ENCODE measurements at places on chromosomes 12 and 14. TPM values are rescaled to one million over a fixed set of nuclear protein-coding genes. Genes with fewer than 3 reads are reported as not detected.

DNA sequence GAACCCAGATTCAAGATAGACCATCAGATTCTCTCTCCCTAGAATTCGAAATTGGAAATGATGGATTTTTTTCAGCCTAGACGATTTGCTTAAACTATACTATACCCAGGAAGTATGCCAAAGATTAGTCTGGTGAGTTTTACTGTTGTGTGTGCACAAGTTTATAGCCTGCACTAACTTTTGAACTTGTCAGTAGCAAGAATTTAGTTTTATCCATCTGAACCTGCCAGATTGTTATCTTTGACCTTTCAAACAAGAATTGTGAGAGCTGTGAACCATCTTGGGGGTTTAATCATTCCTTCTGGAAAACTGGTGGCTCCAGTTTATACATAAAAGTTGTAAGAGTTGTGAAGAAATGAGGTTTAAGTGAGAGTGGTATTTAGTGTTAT lies 243.5 kb upstream of the DAAM1 start:
- no peak for DNase-seq

- no peak for DNase-seq
Observed at GRCh38 chr12:79563021-79563740, 127.6 kb downstream of the PAWR start.

GRCh38 chr12:13509740-13510139 lies 313.2 kb downstream of the EMP1 start:
- DNase-seq: no peak

- no peak for DNase-seq
Observed at GRCh38 chr12:54437697-54438096, 18.6 kb upstream of the ITGA5 start.

DNA sequence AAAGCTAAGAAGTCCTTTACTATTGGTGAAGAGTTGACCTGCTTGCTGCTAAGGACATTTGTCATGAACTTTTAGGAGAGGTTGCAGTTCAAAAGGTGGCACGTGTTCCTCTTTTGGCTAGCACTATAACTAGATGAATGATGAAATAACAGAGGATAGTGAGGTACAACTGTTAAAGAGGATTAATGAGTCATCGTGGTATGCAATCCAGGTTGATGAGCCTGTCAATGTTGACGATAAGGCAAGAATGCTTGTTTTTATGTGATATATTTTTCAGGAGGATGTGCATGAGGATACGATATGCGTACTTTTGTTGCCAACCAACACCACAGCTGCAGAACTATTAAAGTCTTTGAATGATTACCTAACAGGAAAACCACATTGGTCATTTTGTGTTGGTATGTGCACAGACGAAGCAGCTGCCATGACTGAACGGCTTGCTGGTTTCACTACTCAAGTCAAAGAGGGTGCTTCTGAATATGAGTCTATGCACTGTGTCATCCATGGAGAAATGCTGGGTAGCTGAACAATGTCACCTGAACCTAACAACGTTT lies 10.6 kb downstream of the CEP128 start:
- no peak for DNase-seq

Gene LMNTD1
- not detected for total RNA-seq

- DNase-seq: no peak
Observed at GRCh38 chr14:96086574-96087077, 47.5 kb downstream of the C14orf132 start.

DNA sequence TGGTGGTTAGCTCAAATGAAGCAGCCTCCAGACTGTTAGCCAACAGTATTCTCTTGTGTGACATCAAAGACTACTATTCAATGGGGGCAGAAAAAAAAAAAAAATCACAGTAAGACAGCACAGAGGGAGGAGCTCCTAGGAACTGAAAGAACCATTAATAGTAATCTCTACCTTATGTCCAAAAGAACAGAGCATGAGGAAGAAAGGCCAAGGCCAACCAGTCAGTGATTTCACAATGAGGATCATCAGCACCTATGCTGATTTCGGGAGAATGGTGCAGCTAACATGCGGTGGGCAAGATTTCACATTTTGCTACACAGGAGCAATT lies 66.3 kb upstream of the SOX5 start:
- DNase-seq: no peak

DNA sequence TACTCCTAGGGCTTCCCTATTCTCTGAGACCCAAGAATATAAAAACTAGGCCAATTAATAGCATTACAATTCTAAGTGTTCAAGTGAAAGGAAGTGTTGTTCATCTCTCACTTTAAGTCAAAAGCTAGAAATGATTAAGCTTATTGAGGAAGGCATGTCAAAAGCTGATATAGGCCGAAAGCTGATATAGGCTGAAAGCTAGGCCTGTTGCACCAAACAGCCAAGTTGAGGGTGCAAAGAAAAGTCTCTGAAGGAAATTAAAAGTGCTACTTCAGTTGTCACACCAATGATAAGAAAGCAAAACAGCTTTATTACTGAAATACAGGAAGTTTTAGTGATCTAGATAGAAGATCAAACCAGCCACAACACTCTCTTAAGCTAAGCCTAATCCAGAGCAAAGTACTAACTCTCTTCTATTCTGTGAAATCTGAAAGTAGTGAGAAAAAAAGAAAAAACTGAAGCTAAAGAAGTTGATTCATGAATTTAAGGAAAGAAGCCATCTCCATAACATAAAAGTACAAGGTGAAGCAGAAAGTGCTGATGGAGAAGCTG lies 68.9 kb downstream of the SLC6A15 start:
- no peak for DNase-seq

- no peak for DNase-seq
Observed at GRCh38 chr14:97353102-97353501, 555.9 kb downstream of the VRK1 start.

Gene CHGA
- not detected for total RNA-seq

DNA sequence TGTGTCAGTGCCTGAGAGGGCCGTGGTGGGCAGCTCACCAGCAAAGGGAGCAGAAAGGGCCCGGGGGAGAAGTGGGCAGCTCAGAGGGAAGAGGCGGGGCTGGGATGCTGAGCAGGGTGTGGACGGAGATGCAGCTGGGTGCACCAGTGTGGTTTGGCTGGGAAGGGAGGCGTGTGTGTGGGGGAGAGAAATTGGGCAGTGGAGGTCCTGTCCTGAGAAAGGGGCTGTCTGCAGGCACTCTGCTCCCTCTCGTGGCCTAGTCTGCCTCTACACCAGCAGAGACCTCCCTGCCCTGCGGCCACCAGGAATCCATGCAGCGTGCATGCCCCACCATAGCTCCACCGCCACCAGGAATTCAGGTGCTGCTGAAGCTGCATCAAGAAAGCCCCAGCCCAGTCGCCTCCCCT lies 6.4 kb downstream of the TMEM121 start:
- no peak for DNase-seq

Gene CLEC2D
- total RNA-seq: 6.9 TPM

Gene ASCL4
- not detected for total RNA-seq

DNA sequence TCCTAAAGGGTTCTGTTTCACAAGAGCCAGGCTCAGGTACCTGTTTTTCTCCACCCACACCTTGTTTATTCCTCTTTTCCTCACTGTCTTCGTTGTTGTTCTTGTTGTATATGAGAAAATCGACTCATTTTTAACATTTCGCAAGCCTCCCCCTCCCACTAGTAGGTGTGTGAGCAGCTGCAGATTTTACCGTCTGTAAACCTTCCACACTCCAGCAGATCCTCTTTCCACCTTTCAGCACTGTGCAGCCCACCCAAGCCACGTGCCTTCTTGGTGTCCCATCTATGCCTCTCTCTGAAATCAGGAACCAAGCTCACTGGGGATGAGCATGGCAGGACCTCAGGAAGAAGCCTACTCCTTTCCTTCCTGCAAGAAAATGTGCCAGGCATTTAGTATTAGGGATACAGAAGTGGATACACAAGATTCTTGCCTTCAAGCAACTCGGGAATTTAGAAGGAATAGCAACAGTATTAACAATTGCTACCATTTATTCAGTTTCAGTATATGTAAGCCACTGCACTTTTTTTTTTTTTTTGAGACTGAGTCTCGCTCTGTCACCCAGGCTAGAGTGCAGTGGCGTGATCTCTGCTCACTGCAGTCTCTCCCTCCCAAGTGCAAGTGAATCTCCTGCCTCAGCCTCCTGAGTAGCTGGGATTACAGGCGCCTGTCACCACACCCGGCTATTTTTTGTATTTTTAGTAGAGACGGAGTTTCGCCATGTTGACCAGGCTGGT lies 113.6 kb downstream of the CHST11 start:
- DNase-seq: no peak

- DNase-seq: no peak
Observed at GRCh38 chr14:92990456-92991430, 67.8 kb downstream of the CHGA start.

DNA sequence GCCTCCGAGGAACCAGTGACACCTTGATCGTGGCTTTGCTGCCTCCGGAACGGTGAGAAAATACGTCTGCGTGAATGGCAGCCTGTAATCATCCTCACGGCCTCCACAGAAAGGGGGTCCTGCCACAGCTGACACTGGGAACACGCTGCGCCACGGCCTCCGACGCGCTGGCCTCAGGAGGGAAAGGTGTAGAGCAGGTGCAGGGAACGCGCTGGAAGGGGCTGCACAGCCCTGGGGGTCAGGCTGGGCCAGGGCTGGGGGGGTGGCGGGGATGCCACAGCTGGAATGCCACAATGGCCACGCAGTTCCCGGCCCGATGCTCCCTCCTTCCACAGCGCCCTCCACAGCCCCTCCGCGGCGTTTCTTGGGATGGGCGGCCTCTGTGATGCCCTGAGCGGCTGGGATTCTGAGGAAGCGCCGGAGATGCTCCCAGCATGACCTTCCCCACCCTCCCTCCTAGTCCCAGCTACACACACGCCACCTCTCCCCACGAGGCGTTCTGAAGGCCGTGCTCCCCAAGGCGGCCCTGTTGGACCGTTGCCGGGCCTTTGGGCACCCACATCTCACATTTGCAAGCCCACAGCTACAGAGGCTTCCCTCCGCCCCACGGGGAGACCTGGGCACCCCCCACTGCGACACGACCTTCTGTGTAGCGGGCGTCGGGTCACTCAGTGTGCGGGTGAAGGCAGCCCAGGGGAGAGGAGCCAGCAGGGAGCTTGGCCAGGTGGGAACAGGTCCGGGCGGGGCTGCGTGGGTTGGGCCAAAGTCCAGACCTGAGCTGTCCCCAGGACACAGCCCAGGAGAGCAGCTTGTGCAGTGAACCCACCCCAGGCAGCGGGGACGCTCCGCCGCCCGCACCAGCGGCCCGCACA lies 31.8 kb upstream of the GALNT9 start:
- DNase-seq: no peak

DNA sequence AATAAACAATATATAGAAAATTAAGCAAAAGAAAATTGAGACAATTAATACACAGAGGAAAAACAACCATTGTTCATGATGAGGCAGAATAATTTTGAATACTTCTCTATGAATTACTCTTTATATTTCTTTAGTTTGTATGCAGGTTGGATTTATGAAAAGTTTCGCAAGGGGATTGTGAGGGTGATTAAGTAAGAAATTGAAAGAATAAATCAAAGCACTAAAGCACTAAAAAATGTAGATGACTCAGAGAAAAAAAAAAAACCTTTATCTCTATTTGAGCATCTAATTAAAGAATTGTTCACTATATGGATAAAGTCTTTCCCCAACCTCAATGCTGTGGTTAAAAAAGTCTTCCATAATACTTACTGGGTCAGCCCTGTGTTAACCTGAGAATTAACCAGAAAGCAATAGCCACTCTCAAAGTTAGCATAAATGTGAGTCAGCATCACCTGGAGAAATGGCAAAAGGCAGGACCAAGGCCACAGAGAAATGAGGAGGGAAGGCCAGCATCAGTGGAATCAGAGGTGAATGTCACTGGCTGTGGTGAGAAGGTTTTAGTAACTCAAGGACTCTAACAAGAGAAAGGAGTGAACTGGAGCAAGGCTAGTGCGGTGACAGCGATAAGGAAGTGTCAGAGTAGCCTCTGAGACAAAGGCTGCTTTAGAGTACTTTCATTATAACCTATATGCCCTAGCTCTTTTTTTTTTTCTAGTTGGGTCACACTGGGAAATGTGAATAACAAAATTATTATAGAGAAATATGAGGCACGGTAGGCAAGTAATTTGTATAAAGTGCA lies 310.4 kb downstream of the KCNC2 start:
- no peak for DNase-seq

Gene TMEM132C
- 5.3 TPM for total RNA-seq

DNA sequence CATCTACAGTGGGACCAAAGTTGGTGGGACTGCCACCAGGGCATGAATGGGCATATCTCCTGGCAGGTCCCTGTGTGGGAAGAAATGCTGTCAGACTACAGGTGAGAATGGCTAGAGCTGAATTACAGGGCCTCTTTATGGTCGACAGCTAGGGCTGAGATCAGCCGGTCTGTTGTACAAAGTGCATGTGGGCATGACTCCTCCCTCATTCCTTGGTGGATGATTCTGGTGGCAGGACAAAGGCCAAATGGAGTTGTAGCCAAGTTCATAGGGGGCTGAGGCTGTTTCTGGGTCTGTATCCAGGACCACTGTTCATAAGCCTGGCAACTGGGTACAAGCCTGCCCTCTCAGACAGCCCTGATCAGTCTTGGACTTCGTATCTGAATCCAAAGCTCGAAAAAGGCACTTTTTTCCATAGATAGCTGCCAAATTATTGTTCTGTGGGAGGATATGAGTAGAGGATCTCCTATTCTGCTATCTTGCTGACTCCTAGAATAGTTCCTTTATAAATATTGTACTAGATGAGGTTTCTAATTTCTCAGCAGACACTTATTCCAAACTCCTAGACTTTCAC lies 460.8 kb downstream of the TMEM117 start:
- no peak for DNase-seq

Gene BRF1
- total RNA-seq: 17.2 TPM

GRCh38 chr12:47004634-47005033 lies 74.8 kb upstream of the PCED1B start:
- no peak for DNase-seq

Gene LRP1-AS
- total RNA-seq: not detected

DNA sequence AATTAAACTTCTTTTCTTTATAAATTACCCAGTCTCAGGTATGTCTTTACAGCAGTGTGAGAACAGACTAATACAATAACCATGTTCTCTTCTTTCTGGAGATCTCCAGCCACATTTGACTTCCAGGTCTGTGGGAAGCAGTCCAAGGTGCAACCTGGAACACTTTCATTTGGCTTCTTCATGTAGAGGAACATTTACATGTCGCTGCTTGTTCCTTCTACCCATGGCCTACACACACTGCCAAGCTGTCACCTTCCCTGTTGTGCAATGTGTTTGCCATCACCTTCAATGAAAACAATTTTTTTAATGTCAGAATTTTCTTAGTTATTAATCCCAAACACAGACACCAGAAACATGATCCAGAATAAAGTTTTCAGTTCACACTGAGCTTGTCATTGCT lies 104.7 kb downstream of the PRKCH start:
- DNase-seq: no peak

Gene ANO2
- total RNA-seq: 2.8 TPM

- peak; percentile 98 for DNase-seq
Observed at GRCh38 chr12:124381456-124382296, 86.8 kb downstream of the RFLNA start.

Gene CD163
- 43.3 TPM for total RNA-seq

GRCh38 chr14:79829405-79830166 lies 381.7 kb downstream of the DIO2 start:
- DNase-seq: no peak

GRCh38 chr12:95784286-95784685 lies 6.3 kb downstream of the NTN4 start:
- DNase-seq: no peak

- peak; percentile 63 for DNase-seq
Observed at GRCh38 chr14:32078023-32078857, 1.1 kb downstream of the ARHGAP5 start.

- DNase-seq: no peak
Observed at GRCh38 chr12:32595251-32595650, 83.8 kb upstream of the DNM1L start.

GRCh38 chr14:104360501-104360900 lies 219.1 kb upstream of the C14orf180 start:
- no peak for DNase-seq

Gene CMTM5
- not detected for total RNA-seq

Data from right atrium auricular region (tissue), 2 donors.